A549 treated with ZK216348 at 1 μM for 4 hours (cell line): ENCODE measurements at places on chromosomes 12 and 14. TPM values are rescaled to one million over a fixed set of nuclear protein-coding genes. Genes with fewer than 3 reads are reported as not detected.

The SLC38A1 gene
- 48.2 to 94.4 TPM (median 81.5 TPM) in 5 replicates for total RNA-seq

The TTC5 gene
- total RNA-seq = 19.3 to 28.8 TPM (median 20.3 TPM) in 5 replicates

The DLGAP5 gene
- 25.5 to 43.4 TPM (median 33.1 TPM) in 5 replicates for total RNA-seq

The IAPP gene
- not detected in 5 replicates for total RNA-seq

The NXPH4 gene
- 2.7 to 6.3 TPM (median 5.1 TPM) in 5 replicates for total RNA-seq

The AMDHD1 gene
- total RNA-seq = 1.9 to 2.4 TPM (median 2.3 TPM) in 5 replicates
